ENCODE measurements at places on chromosomes 3 and 15.

DNA sequence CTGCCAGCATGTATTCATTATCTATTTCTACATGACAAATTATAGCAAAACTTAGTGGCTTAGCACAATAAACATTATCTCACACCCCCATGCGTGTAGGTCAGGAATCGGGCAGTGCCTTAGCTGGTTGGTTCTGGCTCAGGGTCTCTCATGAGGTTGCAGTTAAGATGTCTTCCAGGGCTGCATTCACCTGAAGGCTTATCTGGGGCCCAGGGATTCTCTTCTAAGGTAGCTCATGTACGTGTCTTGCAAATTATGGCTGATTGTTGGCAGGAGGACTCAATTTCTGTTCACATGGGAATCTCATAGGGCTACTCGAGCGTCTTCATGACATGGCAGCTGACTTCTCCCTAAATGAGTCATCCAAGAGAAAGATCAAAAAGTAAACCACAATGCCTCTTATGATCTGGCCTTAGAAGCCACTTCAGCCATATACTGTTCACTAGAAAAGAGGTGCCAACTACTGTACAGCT lies 42.9 kb upstream of the TSC22D2 start:
- no peak for DNase-seq

- DNase-seq = no peak
Observed at GRCh38 chr15:70521576-70522322, 241.6 kb downstream of the UACA start.

DNA sequence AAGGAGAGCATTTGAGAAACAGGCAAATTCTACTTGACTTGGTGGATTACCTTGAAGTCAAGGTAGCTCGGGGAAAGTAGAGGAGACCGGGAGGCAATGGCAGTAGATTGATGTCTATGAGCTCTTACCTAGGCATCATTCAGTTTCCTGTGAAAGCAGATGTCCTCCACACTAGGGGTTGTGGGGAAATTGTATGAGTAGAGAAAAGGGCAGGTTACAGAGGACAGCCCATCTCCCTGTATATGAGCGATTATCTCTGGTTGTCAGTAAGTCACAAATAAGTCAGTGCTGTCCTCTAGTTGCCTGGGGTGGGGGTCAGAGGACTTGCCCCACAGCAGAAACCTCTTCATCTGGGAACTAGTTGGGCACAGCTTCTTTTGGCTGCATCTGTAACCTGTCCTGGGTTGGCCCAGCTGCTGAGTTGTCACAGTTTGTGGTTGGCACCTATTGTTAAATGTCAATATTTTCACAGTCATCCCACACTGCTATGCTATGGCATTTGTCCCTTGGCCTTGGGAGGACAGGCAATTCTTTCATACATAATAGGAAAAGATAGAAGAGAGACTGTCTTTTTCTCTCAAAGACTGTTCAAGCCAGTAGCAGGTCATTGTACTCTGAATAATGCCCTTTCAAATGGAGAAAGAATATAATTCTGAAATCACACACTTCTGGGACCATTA lies 53.6 kb upstream of the LRRFIP2 start:
- no peak for DNase-seq

DNA sequence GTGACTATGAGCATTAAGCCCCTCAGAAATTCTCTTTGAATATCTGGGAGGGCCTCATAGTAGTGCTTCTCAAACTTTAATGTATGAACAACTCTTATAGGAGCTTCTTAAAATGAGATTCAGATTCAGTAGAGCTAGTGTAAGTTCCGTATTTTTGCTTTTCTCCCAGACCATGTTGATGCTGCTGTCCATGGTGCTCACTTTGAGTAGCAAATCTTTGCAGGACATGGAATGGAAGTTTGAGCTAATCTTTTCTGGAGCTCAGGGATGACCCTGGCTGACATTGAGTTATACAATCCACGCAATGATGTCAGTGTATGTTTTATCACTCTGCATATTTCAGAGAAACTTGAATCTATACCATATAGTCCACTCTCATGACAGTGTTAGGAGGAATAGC lies 134.2 kb downstream of the OTOL1 start:
- no peak for DNase-seq

GRCh38 chr3:136396916-136397315 lies 146.8 kb downstream of the PCCB start:
- no peak for DNase-seq

DNA sequence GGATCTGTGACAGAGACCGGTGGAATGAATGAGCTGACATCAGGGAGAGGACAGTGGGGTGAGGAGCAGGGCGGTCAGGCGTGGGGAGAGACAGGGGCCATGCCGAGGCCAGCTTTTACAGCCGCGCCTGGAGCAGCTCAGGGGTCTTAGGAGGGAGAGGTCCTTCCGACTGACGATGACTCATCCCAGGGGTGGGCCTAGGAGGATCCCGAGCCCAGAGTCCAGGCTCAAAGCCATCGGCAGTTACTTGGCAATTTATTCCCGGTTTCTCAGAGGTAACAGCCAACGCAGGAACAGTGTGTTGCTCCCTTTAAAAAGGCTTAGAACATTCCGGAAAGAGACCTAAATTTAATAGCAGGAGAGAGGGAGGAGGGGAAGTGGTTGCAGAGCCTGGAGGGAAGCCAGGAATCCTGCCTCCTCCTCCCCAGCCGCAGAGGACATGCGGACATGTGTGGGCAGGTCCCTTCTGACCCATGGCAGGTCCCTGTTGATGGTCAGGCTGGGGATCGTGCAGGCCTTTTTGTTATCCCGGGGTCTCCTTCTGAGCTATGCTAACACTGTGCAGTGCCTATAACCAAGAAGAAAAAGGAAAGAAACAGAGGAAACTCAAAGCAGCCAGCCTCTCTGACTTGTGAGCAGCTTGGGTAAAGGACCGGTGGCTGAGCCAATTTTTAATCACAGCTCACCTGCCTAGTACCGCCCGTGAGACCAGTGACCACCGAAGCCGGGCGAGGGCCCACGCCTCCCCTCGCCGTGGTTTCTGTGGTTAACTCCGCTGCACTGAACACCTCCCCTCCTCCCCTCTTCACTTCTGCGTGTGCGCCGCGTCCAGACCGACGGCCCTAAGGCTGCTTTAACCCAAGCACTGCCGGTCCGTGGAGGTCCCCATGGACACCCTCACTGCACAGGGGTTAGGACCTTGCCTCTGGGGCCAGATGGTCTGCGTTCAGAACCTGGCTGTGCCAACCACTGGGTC lies 392.4 kb upstream of the PROK2 start:
- no peak for DNase-seq

- DNase-seq = no peak
Observed at GRCh38 chr15:28935316-28935715, 49.5 kb downstream of the APBA2 start.

DNA sequence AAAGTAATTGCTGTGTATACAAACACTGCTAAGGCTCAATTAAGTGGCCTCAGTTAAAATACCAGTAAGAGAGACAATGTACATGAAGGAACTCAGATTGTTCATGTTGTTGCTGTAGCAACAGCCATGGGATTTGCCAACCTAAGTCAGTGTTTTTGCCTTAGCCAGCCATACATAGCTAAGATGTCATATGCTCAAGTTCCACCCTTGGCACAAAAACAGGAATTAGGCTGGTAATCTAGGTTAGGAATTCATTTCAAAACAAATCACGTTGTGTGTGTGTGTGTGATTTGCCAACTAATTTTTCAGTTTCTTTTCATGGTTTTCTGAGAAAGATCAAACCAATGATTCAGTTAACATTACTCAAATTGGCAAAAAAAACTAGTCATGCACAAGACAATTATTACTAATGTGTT lies 143.7 kb upstream of the KCNMB2 start:
- no peak for DNase-seq

- no peak for DNase-seq
Observed at GRCh38 chr15:39807791-39808190, 25.1 kb upstream of the FSIP1 start.

- no peak for DNase-seq
Observed at GRCh38 chr15:92130906-92131305, 262.8 kb upstream of the ST8SIA2 start.

- no peak for DNase-seq
Observed at GRCh38 chr3:52072471-52072870, 16.1 kb upstream of the DUSP7 start.

DNA sequence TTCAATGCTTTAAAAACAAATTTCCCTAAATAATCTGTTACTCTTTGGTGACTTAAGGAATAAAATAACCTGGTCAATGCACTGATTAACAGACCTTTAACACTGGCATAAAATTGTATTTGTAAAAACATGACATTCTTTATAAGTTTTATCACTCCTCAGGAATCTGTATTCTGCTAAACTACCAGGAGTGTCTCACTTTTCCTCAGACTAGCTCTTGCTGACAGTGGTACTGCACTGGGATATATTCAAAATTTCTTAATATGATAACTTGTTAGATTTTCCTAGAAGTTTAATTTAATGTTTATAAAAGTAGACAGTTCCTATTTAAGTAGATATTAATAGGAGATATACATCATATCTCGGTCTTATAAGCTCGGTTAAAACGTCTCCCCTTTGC lies 363.4 kb upstream of the ARHGEF26 start:
- no peak for DNase-seq

DNA sequence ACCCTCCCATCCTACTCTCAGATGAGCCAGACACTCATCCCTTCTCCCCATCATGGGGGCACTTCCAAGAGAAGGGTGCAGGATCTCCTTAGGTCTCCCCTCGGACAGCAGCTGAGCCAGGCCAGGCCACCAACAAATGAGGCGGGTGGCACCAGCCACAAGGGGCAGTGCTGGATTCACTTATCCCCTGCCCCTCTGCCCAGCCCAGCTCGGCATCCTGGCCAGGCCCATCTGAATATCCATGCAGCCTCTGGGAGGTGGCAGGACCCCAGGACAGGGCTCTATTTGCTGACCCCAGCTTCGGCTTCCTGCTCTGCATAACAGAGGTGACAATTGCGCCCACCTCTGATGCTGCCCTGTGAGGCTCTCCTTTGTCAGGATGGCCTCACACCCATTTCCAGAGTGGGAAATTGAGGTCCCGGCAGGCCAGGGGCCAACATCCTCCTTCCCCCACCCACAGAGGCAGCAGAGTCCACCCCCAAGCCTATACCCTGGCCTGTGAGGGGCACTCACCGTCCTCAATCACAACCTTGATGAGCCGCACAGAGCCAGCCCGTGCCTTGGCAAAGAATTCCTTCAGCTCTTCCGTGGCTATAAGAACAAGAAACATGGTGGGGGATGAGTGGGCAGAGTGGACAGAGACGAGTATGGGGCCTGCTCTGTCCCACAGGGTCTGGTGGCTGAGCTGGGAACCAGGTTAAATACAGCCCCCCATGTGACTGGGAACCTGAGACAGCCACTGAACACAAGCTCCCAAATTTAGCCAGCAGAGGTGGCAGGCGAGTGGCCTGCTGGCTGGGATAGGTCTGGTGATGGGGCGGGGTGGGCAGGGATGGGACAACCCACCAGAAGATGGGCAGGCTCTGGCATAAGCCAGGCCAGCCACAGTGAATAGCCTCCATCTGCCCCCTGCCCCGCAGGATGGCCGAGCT lies 4.2 kb downstream of the TWF2 start:
- no peak for DNase-seq

GRCh38 chr3:184277366-184277765 lies 1.5 kb downstream of the ECE2 start:
- DNase-seq = no peak

DNA sequence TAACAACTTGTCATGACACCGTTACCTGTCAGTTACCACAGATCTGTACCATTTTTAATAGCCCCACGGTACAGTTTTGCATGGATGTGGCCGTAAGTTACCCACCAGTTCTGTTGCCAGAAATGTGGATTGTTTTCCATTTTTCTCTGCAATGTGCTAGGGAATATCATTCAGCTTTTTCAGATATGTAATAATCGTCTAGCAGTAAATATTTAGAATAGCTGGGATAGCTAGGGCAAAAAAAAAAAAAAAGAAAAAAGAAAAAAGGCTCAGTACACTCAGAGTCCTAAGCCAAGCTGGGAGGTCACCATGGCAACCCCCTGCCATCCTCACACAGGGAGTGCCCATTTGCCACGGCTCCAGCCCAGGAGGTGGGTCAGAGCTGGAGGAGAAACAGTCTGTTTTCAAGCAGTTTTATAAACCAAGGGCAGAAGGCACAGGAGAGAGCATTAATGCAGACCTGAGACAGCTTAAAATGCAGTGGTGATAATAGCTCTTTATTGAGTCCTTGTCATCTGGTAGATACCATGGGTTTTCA lies 25.2 kb downstream of the PAQR5 start:
- no peak for DNase-seq

DNA sequence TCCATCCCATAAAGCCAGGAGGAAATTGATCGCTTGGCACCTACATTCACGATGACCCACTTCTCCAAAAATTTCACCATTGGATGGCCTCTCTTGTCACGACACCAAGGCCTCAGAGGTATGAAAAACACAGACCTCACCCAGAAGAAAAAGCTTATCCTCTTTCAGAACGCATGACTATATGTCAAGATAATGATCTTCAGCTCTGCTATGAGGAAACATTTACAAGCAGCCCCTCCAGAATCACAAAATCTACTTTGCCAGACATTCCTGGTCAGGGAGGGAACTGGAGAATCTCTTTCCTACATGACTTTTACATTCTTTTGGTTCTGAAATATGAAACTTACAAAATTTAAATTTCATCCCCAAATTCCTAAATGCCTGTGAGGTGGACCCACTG lies 122.7 kb downstream of the WNT5A start:
- DNase-seq = no peak

DNA sequence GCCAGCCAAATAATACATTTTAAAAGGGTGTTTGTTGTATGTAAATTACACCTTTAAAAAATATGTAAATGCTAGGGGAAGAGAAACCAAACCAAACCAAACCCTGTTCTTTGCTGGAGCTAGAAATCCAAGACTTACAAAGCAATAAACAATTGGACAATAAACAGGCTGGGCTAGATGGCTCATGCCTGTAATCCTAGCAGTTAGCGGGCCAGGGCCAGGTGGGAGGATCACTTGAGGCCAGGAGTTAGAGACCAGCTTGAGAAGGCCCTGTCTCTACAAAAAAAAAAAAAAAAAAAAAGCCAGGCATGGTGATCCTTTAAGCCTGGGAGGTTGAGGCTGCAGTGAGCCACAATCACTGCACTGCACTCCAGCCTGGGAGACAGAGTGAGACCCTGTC lies 12.5 kb downstream of the STOML1 start:
- DNase-seq = no peak

DNA sequence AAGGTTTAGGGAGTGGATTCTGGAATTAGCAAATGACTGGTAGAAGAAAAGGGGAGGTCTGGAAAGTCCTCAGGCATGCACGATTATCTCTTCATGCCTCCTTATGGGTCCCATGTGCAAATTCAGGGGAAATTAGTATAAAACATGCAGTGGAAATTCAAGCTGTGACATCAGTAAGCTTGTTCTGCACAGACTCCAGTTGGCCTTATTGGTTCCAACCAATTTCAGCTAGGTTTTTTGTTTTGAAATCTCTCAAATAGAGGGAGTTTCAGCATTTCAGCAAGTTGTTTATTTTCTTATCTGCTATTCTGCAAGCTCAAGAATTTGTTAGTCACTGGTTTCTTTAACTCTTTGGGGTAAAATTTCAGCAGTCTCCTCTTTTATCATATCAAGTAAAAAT lies 774 bp upstream of the TMCO5A start:
- no peak for DNase-seq

DNA sequence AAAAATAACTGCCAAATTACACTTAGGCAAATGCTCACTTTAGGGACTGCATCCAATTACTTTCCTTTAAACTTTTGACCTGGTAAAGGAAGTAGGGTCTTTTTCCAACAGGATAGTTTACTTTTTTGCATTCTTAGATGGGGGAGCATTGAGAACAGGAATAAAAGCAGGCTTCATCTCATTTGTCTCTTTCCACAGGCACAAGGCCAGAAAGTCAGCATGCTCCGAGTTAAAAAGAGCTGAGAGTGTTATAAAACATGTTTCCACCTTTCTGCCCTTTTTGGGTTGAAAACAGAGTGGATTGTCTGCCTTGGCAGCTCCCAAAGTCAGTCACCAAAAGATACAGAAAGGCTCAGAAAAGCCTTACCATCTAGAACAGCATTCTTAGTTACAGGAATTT lies 404.9 kb upstream of the ALCAM start:
- DNase-seq = no peak
